ENCODE measurements at places on chromosomes 7 and 10.

GRCh38 chr7:142626420-142627035 is 122.7 kb upstream of the PRSS1 start:
- DNase-seq = peak; percentile 36

- DNase-seq = no peak
These were observed 75.9 kb downstream of the NRBF2 start for GRCh38 chr10:63208986-63209385.

DNA sequence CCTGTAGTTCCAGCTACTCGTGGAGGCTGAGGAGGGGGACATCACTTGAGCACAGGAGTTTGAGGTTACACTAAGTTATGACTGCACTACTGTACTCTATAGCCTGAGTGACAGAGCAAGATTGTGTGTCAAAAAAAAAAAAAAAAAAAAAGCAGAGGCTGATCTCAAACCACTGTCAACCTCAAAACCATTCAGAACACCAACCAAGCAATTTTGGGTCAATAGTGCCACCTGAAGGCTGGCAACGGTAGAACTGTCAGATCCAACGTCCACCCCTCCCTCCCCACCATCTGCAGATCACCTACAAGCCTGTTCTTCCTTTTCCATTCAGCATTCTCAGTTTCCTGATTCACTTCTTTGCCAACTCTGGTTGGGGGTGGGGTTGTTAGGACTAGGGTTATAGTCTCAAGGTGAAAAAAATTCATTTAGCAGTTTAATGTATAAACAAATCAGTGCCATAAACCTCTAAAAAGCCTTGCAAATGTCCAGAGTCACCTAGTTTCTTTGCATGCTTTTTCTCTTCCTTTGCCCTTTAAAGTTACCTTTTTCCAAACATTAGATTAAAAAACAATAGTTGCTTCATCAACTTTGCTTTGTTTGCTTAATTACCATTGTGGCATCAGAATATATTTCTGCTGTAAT is 2.6 kb downstream of the MRPS33 start:
- DNase-seq = peak; percentile 48

- no peak for DNase-seq
These were observed 1292.2 kb downstream of the REEP3 start for GRCh38 chr10:64813391-64813790.

DNA sequence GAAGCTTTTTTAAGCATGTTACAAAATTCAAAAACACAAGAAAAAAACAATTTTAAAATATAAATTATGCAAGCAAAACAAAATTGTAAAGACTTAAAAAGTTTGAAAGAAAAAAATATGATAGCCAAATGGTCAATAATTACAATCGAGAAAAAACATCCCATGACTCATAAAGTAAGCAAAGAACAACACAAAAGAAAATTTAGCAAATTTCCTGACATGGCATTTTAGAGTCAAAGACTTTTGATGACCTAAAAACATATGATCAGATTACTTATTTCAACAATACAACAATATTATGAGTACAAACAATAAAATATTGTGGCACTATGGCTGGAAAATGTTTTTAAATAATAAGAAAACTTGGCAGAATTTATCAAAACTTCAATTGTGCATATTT is 312.1 kb upstream of the MEOX2 start:
- DNase-seq = no peak

DNA sequence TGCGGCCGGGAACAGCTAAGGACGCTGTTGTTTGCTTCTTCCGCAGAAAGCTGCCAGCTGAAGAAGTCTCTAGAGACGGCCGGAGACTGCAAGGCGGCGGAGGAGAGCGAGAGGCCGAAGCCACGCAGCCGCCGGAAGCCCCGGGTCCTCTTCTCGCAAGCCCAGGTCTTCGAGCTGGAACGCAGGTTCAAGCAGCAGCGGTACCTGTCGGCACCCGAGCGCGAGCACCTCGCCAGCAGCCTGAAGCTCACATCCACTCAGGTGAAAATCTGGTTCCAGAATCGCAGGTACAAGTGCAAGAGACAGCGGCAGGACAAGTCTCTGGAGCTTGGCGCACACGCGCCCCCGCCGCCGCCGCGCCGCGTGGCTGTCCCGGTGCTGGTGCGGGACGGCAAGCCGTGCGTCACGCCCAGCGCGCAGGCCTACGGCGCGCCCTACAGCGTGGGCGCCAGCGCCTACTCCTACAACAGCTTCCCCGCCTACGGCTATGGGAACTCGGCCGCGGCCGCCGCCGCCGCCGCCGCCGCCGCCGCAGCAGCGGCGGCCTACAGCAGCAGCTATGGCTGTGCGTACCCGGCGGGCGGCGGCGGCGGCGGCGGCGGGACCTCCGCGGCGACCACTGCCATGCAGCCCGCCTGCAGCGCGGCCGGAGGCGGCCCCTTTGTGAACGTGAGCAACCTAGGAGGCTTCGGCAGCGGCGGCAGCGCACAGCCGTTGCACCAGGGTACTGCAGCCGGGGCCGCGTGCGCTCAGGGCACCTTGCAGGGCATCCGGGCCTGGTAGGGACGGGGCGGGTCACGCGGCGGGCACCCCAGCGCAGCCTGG is 2.4 kb downstream of the NKX2-3 start:
- DNase-seq = no peak

GRCh38 chr10:119452396-119452795 is 90.1 kb downstream of the RGS10 start:
- DNase-seq = no peak

- DNase-seq = no peak
These were observed 29.1 kb downstream of the NAPEPLD start for GRCh38 chr7:103119791-103120291.

- DNase-seq = no peak
These were observed 165.8 kb downstream of the INHBA start for GRCh38 chr7:41536873-41537665.

Data from stimulated activated CD8-positive, alpha-beta memory T cell treated with anti-CD3 and anti-CD28 coated beads, Interleukin-4, amount 100 ng/mL, for 4 hours (primary cell).